ENCODE measurements at places on chromosomes 6 and 20. TPM values are rescaled to one million over a fixed set of nuclear protein-coding genes. Genes with fewer than 3 reads are reported as not detected.

The ENPP3 gene
- total RNA-seq: 2.0 TPM

The ATF6B gene
- 104 TPM for total RNA-seq

- DNase-seq: no peak
These were observed 13.9 kb upstream of the SCUBE3 start for GRCh38 chr6:35199866-35200265.

DNA sequence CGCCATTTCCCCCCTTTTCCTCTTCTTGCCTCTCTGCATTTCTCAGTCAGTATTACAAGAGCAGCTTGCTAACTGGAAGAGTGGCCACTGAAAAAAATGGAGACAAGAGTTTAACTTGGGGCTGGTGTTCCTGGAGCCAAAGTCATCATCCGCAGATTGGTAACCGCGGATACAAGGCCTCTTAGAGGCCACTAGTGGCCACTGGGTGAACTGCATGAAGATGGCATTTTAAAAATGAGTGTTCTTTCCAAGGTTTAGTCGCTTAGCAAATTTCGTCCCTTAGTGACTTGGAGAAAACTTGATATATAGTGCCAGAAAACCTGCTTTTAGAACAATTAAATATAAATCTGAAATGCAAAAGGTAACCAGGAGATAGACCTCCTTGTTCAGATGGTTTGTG, 4.8 kb downstream of the F13A1 start:
- peak; percentile 82 for DNase-seq

The MPIG6B gene
- 0.60 TPM for total RNA-seq

DNA sequence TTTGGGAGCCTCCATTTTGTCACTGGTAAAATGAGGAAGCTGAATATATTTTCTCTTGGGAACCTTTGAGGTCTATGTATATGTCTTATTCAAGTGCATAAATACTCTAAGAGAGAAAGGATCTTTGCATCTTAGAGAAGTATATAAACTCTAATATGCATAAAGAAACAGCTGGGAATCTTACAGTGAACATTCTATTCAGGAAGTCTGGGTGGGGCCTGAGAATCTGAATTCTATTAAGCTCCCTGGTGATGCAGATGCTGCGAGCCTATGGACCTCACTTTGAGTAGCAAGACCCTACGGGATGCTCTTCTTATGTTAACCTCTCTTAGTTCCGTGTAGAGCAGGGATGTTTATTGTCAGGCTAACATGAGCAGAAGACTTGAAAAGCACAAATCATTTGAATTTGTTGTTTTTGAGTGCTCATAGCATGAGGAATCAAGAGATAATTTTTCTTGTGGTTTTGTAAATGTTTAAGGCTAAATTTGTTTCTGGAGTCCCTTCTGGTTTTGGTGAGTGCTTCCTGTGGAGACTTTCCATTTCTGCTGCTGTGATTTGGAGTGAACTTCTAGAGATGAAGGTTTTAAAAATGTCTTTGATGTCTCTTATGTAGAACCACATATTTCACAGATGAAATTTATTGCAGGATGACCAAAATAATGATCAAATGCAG, 281.2 kb upstream of the JAG1 start:
- DNase-seq: no peak

DNA sequence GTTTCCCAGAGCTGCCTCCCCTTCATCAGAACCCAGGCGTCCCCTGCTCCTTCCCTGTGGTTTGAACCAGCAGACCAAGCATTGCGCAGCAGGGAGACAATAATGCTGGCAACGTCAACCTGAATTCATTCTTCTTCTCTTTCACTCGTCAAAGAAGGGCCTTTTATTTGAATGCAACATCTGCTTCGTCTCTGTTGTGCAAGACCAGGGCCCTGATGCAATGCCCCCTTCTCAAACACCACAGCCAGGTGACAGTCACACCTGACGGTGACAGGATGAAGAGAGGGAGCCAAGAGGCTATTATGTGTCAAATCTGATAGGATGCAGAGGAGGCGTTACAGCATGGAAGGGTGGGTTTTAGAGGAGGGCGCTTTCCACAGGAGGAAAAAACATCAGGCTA, 8.0 kb downstream of the INSM1 start:
- DNase-seq: no peak

The TPBG gene
- total RNA-seq: 30.8 TPM

GRCh38 chr6:110595112-110595511, 118.7 kb upstream of the SLC22A16 start:
- no peak for DNase-seq

DNA sequence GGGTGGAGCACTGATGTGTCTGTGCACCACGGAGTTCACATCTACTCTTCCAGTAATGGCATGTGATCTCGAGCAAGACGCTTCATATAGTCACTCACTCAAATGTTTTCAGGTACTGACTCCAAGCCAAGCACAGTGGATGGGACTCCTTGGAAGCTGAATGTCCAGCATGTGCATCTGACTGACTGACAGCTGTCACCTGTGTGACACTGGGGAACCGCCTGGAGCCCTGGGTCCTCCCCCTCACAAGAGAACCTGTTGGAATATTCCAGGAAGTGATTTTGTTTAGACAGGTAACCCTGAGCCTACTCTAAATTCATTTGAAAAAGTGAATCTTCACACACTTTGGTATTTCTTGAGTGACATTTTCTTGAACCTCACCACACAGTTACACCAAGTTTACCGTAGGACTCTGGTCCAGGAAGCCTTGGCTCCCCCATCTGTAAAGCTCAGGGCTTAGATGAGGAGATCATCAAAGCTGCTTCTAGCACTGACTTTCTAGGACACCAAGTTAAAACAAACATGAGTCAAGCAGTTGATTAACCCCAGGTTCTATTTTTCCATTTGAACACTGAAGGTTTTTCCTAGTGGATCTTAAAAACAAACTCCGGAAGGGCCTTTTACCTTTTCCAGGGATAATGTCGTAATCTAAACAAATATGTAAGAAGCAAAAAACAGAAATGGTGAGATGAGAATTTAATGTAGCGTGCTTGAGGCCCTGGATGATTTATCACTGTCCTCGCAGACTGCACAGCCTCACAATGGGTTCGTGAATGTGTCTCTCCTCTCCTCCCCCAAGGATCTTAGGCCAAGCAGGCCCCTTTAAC, 50.1 kb downstream of the EDN3 start:
- DNase-seq: no peak

DNA sequence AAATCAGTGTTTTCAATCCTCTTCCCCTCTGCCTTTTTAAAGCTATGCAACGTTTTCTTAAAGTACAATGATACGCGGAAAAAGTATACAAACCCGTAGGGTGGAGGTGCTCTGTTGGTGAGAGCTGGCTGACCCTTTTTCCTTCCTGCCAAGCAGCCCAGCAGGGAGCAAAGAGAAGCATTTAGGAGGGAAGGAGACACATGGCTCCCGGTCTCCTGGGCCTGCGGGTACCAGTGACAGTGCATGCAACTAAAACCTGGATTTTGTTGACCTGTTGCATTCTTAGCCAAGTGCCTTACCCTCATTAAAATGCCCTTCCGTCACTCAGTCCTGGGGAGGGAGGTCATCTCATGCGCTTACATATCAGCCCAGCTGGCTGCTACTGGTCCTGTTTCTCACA, 87.2 kb downstream of the SLX4IP start:
- no peak for DNase-seq

The ULBP3 gene
- total RNA-seq: 5.0 TPM

DNA sequence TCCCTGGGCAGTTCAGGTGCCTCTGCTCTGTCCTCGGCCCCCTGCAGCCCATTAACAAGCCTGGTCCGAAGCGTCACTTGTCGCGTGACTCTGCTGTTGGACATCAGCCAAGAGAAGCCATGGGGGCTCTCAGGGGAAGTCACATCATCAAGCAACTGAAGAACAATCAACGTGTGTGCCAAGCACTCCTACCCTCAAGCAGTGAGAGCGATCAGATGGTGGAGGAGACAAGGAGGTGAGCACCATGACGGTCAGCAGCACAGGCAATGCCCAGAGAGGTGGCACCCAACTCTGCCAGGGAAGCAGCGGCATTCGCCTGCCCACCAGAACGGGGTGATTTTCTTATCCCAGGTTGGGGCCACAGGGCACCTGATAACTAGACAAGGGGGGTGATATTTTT, 132.7 kb downstream of the AGPAT4 start:
- no peak for DNase-seq

The SLC2A10 gene
- total RNA-seq: 7.1 TPM

DNA sequence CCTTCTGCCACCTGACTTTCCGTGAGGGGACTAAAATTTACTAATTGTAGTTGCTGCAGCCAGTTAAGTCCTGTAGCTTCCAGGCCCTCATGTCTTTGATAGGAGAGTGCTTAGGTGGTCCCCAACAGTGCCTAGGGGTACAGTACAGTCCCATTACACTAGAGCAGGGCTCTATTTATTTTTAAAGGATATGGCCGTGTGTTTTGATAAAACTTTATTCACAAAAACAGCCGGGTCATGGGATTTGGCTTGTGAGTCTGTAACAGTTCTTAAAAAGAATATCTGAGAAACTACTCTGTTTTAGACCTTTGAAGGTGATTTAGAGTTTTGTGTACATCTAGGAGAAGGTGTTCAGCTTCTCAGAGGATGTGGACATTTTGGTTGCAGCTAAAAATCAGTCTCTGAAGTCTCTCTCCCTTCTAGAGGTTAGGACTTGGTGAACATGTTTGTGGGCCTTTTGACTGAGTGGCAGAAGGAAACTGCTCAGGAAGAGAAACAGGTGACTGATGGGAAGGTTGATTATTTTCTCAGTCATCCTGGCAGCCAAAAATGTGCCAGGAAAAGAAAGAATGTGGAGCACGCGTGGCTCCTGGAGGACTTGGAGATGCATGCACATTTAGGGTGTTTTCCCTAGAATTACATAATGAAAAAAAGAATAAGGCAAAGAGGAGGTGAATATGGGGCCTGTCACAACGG, 57.4 kb downstream of the VAPB start:
- DNase-seq: no peak

DNA sequence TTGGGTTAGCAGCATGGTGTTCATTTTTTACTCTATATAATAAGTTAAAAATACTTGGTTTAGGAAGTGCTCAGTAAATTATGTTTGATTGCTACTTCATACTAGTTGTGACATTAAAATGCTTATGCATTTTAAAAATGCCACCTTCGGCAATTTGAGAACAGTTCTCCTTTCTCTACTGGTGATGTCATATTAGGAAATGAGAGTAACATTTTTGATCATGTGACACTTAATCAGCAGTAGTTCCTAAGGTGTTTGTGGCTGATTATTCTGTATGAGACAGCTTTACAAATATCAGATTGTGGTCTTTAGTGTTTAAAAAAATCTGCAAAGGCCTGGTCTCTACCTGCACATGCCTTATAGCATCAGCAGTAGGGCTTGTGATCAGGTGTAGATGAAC, 4.4 kb downstream of the GZF1 start:
- DNase-seq: no peak

The EYS gene
- total RNA-seq: not detected

- no peak for DNase-seq
These were observed 137.2 kb downstream of the EDN3 start for GRCh38 chr20:59437601-59438031.

DNA sequence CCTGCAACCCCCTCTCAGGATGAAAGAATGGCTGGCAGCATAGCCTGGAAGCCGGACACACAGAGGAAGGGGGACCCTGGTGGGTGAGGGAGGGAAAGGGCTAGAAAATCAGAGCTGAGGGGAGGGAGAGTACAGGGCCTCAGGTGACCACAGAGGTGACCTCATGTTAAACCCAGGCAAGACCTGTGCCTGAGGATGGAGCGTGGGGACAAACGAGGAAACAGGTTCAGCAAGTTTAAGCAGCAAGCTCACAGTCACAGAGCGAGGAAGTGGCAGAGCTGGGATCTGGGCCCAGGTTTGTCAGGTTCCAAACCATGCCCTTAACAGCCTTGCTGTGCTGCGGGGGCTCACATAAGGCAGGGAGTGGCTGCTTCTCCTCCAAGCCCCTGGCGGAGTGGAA, 4.0 kb upstream of the BPI start:
- peak; percentile 38 for DNase-seq

DNA sequence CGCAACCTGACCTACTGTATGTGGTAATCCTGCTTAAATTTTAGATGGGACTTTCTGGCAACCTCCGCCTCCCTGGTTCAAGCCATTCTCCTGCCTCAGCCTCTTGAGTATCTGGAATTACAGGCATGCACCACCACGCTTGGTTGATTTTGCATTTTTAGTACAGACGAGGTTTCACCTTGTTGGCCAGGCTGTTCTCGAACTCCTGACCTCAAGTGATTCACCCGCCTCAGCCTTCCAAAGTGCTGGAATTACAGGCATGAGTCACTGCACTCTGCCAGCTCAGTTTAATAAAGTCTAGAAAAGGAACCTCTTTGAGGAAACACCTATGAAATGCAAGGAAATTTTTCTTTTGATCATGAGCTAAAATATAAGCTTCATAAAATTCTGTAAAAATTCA, 9.0 kb upstream of the PLCB4 start:
- no peak for DNase-seq

The TFB1M gene
- total RNA-seq: 28.1 TPM

GRCh38 chr6:166575205-166575604, 11.3 kb downstream of the RAMACL start:
- no peak for DNase-seq

- DNase-seq: no peak
These were observed 78.8 kb upstream of the TENT5A start for GRCh38 chr6:81831274-81831673.

DNA sequence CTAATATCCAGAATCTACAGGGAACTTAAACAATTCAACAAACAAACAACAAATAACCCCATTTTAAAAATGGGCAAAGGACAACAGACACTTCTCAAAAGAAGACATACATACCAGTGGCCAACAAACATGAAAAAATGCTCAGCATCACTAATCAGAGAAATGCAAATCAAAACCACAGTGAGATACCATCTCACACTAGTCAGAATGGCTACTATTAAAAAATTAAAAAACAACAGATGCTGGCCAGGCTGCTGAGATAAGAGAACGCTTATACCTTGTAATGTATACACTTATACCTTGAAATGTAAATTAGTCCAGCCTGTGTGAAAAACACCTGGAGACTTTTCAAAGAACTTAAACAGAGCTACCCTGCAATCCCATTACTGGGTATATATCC, 166.8 kb downstream of the IBTK start:
- no peak for DNase-seq

- DNase-seq: no peak
These were observed 31.4 kb downstream of the PRDM1 start for GRCh38 chr6:106117579-106117978.

- DNase-seq: no peak
These were observed 13.2 kb upstream of the PARD6B start for GRCh38 chr20:50717974-50718761.

GRCh38 chr6:12189661-12190060, 100.5 kb upstream of the EDN1 start:
- no peak for DNase-seq

- no peak for DNase-seq
These were observed 132.4 kb downstream of the CFAP61 start for GRCh38 chr20:20184706-20185105.

DNA sequence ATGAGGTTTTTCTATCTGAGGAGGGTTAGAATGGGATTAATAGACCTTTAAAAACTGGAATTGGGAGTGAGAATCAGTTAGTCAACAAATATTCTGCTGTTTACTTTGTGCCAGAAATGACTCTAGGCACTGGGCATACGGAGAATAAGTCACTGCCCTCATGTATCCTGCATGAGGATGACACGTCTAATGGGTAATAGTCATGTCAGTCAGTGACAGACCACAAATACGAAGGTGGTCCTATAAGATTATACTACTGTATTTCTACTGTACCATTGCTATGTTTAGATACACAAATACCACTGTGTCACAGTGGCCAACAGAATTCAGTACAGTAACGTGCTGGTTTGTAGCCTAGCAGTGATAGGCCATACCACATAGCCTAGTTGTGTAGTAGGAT, 30.7 kb downstream of the ZFAND3 start:
- no peak for DNase-seq

The GTF3C6 gene
- 78.1 TPM for total RNA-seq

Data from kidney (tissue), 22 donors.